Activated T-helper 2 cell treated with anti-CD3 and anti-CD28 coated beads, Interferon-gamma antibody, Interleukin-2, Interleukin-4, amounts not matched to agents 10 μg/mL and 5 μg/mL and 100 μg/mL, durations not matched to agents 14 hours and 24 hours and 36 hours (primary cell): ENCODE measurements at places on chromosomes 5 and 9. TPM values are rescaled to one million over a fixed set of nuclear protein-coding genes. Genes with fewer than 3 reads are reported as not detected.

DNA sequence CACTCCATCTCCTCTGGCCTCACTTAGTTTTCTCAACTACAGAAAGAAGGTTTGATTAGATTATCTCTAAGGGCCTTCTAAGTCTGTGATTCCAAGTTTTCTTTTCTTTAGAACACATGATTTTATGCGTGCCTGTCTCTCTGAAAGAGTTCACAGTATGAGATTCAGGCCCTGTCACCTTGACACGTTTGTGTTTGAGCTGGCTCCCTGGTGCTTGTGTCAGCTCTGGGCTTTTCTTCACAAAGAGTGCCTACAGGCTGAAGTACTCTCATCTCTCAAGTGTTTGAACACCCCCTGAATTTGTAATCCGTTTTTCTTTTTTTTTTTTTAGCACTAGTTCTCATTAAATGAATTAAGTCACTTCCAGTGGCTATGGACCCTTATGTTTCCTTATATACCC lies 306.9 kb upstream of the C9orf72 start:
- DNase-seq: no peak
- no peak overlapping the region for H3K27ac ChIP-seq
- H3K4me3 ChIP-seq: no peak overlapping the region

GRCh38 chr9:70945301-70945700 lies 176.1 kb downstream of the TRPM3 start:
- H3K4me3 ChIP-seq: no peak overlapping the region
- H3K27ac ChIP-seq: no peak overlapping the region
- H3K4me1 ChIP-seq: no peaks in the 10 kb centered on the region
- peaks cover 2% of the 10 kb centered on the region for H3K27me3 ChIP-seq
- no peaks in the 10 kb centered on the region for H3K36me3 ChIP-seq

DNA sequence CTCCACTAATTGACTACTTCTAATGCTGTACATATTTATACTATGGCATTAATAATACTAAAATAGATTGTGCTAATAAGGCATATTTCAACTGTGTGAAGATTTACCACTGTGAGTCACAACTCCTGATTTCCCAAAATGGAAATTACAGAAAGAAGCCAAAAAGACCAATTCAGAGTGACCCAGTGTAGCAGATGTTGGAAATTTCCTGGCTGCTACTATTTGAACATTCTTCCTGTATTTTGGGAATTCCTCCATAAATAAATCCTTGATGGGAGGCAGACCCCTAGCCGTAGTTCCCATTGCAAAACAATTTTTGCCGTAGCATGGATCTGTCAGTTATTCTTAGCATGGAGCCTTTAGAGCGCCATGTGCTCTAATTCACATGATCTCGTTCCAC lies 11.4 kb upstream of the PRUNE2 start:
- peaks cover 3% of the 10 kb centered on the region for H3K4me1 ChIP-seq
- no peak overlapping the region for H3K4me3 ChIP-seq
- no peaks in the 10 kb centered on the region for H3K36me3 ChIP-seq
- DNase-seq: no peak

DNA sequence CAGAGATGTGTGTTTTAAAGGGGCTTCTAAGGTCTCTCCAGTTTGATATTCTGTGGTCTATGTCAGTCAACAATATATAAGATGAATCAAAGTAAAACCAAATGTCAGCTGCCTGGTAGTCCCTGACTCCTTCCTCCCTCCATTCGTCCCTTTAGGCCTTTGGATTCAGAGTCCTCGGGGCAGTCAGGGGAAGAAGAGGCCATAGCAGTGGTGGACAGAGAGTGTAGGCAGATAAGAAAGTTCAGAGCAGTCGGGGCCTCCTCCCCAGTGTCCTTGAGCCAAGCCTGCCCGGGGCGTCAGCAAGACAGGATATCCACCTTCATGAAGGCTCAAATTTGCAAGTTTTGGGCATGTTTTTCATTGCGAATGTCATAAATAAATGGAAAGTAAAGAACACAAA lies 110.6 kb downstream of the ADAMTS16 start:
- no peaks in the 10 kb centered on the region for H3K27me3 ChIP-seq
- no peaks in the 10 kb centered on the region for H3K4me1 ChIP-seq
- no peak overlapping the region for H3K4me3 ChIP-seq
- H3K27ac ChIP-seq: no peak overlapping the region
- no peaks in the 10 kb centered on the region for H3K36me3 ChIP-seq

DNA sequence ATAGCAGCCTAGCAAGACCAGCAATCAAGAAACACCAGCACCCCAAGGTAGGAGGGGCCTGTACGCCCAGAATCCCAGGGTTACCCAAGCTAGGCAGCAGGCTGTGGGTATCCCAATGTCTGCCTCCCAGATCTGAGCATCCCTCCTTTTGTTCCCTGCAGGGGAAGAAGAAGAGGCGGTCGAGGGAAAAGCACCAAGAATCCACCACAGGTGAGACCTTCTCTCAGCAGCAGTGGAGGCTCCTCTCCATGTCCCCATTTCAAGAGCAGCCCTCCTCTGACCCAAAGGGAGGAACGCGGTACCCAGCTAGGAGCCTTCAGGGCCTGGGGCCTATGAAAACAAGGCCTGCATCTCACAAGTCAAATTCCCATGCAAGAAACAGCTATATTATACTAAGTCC lies 28.9 kb downstream of the TCF7 start:
- DNase-seq: peak; percentile 6
- no peak overlapping the region for H3K4me3 ChIP-seq
- no peak overlapping the region for H3K27ac ChIP-seq
- H3K27me3 ChIP-seq: no peaks in the 10 kb centered on the region
- H3K36me3 ChIP-seq: peaks cover 65% of the 10 kb centered on the region

DNA sequence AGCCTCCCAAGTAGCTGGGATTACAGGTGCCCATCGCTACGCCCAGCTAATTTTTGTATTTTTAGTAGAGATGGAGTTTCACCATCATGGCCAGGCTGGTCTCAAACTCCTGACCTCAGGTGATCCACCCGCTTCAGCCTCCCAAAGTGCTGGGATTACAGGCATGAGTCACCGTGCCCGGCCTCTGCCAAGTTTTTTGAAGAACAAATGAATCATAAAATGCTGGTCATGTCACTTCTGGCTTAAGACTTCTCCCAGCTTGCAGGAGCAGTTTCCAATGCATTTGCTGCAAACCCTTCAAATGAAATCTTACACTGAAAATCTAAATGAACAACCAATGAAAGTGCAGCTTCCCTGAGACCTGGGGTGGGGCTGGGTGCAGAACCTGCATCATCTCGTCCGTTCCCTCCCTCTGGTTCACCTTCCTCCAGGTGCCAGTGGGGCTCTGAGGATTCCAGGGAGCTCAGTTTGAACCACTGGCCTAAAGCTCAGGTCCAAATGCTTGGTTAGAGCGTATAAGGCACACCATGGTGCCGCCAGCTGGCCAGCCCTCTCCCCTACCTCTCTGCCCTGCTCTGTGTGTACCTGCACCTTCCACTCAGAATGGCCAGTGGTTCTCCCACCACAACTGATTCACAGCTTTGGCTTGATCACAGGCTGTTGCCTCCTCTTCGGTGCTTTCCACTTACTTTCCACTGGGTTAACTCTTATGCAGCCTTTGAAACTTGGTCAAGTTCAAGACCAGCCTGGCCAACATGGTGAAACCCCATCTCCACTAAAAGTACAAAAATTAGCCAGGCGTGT lies 39.8 kb upstream of the FUBP3 start:
- no peak for DNase-seq
- peaks cover 4% of the 10 kb centered on the region for H3K4me1 ChIP-seq
- no peak overlapping the region for H3K4me3 ChIP-seq
- no peaks in the 10 kb centered on the region for H3K36me3 ChIP-seq

- H3K27me3 ChIP-seq: peaks cover 52% of the 10 kb centered on the region
- peak overlapping the region; percentile 23 for H3K4me3 ChIP-seq
- peaks cover 11% of the 10 kb centered on the region for H3K4me1 ChIP-seq
- H3K36me3 ChIP-seq: no peaks in the 10 kb centered on the region
Observed at GRCh38 chr5:112419986-112420864, 1.1 kb upstream of the EPB41L4A start.

- DNase-seq: no peak
- peaks cover 5% of the 10 kb centered on the region for H3K36me3 ChIP-seq
- no peak overlapping the region for H3K27ac ChIP-seq
- no peaks in the 10 kb centered on the region for H3K27me3 ChIP-seq
Observed at GRCh38 chr9:61665829-61666228, 476.0 kb downstream of the SPATA31A7 start.

DNA sequence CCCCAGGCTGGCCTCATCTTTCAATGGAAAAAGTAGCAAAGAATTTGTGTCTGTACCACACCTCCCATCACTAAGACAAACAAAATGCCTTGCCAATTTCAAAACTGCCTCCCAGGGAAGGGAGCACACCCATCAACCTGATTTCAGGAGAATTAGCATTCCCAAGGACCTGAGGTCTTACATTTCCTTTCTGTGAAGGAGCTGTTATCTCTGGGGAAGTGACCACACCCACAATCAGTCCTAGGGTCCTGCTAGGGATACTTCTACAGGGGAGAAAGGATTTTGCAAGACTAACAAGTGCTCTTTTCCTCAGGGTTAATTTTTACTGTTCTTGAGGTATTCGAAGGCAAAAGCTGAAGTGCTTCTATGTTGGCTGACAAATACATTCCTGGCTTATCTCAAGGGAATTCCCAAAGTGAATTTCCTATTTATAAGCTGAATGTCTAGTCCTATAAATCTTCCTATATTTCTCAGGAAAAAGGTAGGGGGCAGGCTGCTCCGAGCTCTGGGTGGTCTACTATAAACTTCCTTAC lies 97.4 kb upstream of the ITGA1 start:
- H3K27ac ChIP-seq: no peak overlapping the region
- no peak overlapping the region for H3K4me3 ChIP-seq
- peaks cover 50% of the 10 kb centered on the region for H3K27me3 ChIP-seq
- no peaks in the 10 kb centered on the region for H3K36me3 ChIP-seq
- peaks cover 7% of the 10 kb centered on the region for H3K4me1 ChIP-seq

DNA sequence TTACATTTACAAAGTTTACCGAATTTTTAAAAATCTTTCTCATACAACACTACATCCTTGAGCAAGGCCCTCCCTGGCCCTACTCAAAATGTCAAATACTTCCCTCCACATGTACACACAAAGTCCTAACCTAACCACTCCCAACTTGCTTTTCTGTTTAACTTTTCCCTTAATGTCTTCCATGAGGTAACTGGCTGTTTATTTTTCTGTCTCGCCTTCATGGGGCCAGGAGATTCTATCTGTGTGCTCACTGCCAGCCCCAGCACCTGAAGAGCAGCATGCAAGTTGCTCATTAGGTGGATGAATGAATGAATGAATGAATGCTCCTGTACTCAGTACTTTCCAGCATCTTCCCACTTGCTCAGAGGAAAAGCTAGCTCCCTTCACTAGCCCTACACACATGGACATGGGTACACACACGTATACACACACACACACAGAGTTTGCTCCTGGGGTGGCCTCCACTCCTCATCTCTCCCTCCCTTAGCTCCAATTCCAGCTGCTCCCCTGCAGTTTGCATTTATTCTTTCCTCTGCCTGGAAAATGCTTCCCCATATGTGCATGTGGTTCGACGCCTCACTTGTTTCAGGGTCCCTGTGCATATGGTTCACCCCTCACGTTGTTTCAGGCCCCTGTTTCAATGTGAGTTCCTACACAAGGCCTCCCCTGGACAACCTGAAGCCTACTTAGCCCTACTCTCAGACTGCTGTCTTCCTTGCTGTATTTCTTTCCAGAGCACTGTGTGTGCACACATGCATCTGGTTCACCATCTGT lies 165.2 kb downstream of the ROR2 start:
- H3K4me1 ChIP-seq: no peaks in the 10 kb centered on the region
- H3K4me3 ChIP-seq: no peak overlapping the region
- peaks cover 24% of the 10 kb centered on the region for H3K27me3 ChIP-seq
- DNase-seq: no peak

DNA sequence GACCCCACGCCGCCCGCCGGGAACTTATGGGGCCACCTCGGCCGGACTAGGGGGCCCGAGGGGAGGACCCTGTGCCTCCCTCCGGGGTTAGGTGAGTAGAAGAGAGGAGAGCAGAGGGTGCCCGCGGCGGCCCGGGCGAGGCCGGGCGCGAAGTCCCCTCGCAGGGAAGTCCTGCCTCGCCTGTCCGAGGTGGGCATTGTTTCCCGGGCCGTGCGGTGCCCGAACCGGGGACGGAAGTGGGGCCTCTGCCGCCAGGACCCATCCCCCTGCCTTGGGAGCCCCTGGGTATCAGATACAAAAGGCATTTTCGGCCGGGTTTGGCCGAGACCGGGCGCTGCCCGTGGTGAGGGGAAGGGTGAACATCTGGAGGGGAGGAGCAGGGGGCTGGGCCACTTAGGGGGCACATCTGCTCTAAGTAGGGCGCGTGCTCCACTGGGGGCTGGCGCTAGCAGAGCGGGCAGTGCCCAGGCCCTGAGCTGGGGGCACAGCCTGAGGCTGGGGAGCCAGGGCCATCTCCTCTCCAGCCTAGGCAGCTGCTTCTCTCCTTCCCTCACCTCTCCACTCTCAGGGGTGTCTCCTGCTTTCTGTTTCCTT lies 48.2 kb downstream of the DAB2IP start:
- peaks cover 60% of the 10 kb centered on the region for H3K27me3 ChIP-seq
- no peak for DNase-seq
- H3K27ac ChIP-seq: no peak overlapping the region
- no peak overlapping the region for H3K4me3 ChIP-seq

GRCh38 chr5:61951295-61951694 lies 354.7 kb upstream of the KIF2A start:
- no peaks in the 10 kb centered on the region for H3K4me1 ChIP-seq
- no peak for DNase-seq
- no peak overlapping the region for H3K27ac ChIP-seq
- H3K36me3 ChIP-seq: no peaks in the 10 kb centered on the region

DNA sequence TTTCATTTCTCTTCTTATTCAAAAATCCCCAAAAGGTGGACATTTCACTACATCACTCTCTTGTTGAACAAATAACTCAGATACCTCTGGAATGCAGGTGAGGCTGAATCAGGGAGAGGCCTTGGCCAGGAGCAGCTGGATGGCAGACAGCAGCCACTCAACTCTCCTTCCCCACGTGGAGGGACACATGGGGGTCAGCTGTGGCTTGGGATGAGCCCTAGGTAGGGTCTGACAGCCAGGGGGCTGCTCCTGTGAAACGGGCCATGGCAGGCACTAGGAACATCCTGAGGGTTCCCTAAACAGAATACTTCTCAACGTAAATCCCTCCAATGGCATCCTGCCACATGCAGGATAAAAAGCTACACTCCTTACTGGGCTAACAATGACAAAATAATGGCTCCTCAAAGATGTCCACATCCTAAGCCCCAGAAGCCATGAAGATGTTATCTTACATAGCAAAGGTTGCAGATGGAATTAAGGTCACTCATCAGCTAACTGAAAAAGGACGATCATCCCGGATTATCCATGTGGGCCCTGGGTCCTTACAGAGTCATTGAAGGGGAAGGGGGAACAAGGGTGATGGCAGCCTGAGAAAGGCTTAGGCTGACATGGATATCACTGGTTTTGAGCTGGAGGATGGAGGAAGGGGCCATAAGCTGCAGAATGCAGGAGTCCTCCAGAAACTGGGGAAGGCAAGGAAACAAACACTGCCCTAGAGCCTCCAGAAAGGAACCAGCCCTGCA lies 31.4 kb upstream of the S1PR3 start:
- DNase-seq: no peak
- no peak overlapping the region for H3K27ac ChIP-seq
- peaks cover 3% of the 10 kb centered on the region for H3K4me1 ChIP-seq
- no peak overlapping the region for H3K4me3 ChIP-seq
- H3K27me3 ChIP-seq: peaks cover 48% of the 10 kb centered on the region
- H3K36me3 ChIP-seq: no peaks in the 10 kb centered on the region

Gene ST6GALNAC4
- 25.6 and 28.7 TPM in 2 replicates for total RNA-seq

Gene GADD45G
- total RNA-seq: 18.4 and 19.9 TPM in 2 replicates

Gene PCDHGB2
- total RNA-seq: 0.85 and 0.91 TPM in 2 replicates

Gene ADAMTS16
- not detected in 2 replicates for total RNA-seq

Gene RNF180
- total RNA-seq: 0.53 TPM in 1 of 2 replicates, not detected in the other

Gene C9orf153
- 0.34 and 0.41 TPM in 2 replicates for total RNA-seq
